Activated naive CD8-positive, alpha-beta T cell treated with anti-CD3 and anti-CD28 coated beads, Interleukin-2, amount 50 U/mL, for 24 hours (primary cell): ENCODE measurements at places on chromosomes 16 and 17.

DNA sequence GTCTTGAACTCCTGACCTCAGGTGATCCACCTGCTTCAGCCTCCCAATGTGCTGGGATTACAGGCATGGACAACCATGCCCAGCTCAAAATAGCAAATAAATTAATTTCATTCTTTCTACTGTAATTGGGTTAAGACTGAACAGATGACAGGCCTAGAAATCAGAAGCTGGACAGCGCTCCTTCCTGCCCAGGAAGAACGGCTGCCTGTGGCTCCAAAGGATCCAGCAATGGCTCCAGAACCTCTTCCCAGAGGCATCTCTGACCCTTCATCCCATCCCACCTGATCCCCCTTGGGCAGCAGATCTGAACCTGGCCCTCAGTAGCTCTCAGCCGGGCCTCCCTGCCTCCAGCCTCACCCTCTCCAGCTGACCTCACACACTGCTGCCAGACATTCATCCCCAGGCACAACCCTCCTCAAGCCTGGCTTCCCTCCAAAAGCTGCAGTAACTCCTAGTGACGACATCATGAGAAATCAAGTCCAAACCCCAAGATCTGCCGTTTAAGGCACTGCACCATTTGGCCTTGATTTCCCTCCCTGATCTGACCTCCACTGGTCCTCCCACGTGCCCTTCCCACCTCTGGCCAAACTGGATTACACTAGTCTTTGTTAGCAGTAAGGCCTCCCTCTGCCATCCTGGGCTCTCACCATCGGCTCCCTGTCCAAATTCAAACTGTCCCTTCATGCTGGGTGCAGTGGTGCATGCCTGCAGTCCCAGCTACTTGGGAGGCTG, 3.1 kb upstream of the MIF4GD start:
- peaks cover 23% of the 10 kb centered on the region for H3K36me3 ChIP-seq
- H3K27me3 ChIP-seq = no peaks in the 10 kb centered on the region
- no peak overlapping the region for H3K4me3 ChIP-seq
- no peak for DNase-seq

DNA sequence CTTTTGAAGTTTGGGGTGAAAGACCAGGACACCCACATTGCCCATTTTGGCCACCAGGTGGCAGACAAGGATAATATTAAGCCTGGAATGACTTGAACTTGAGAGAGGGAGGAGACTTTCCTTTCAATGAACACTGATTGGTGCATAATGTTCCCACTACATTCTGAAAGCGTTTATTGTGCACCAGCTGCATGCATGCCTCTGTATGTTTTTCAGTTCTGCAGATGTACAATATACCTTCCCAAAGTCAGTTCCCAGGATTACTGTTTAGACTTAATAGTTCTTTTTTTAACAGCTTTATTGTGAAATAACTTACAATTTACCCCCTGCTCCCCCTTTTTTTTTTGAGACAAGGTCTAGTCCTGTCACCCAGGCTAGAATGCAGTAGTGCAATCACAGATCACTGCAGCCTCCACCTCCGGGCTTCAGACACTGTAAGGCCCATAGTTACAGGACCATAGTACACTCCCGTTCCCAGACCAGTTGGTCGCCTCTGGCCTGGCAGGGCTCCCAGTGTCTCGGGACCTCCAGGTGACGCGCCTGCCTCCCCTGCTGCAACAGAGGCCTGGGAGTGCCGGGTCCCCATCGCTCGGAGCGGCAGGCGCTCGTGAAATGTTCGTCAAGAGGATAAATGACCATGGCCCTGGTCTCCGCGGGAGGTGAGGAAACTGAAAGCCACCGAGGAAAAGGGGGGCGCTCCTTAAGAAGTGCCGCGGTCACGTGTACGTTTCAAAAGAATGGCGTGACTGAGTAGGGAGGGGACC, 12.2 kb downstream of the CES2 start:
- H3K36me3 ChIP-seq = no peaks in the 10 kb centered on the region
- no peak overlapping the region for H3K27ac ChIP-seq
- peak; percentile 87 for DNase-seq
- H3K27me3 ChIP-seq = peaks cover 38% of the 10 kb centered on the region
- H3K4me3 ChIP-seq = peak overlapping the region; percentile 78

DNA sequence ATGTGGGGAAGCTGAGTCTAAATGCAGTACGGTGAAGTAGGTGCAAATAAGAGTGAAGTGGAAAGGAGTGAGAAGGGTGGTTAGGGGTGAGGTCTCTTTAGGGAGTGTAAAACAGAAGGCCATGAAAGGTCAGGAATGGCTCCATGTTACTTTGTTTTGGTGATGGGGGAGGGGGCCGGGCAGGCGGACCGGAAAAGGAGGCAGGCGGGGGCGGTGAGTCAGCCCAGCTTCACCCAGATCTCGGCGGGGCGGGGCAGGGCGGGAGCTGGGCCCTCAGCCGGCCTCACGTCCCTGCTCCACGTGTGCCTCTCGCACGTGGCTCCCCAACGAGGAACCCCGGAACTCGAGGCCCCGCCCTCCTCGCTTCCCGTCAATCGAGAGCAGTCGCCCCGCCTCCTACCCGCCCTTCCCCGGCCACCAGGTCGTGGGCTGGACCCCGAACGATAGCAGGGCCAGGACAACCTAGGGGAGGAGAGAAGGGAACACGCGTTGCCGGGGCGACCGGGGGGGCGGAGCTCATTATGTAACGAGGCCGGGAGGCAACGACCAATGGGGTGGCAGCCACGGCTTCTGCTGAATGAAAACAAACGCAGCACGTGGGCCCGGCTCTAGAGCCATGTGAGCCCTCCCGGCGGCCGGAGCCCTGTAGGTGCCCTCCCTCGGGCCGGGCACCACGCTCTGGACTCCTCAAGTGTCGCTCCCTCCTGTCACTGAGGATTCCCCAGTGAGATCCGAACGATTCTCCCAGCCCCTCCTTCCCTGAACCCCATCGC, 1.4 kb downstream of the NR1D1 start:
- peak overlapping the region; percentile 98 for H3K27ac ChIP-seq
- DNase-seq = peak; percentile 99
- H3K4me1 ChIP-seq = peaks cover 90% of the 10 kb centered on the region
- H3K36me3 ChIP-seq = peaks cover 20% of the 10 kb centered on the region

- DNase-seq = no peak
- no peaks in the 10 kb centered on the region for H3K36me3 ChIP-seq
- H3K27me3 ChIP-seq = no peaks in the 10 kb centered on the region
- no peak overlapping the region for H3K27ac ChIP-seq
Measured at GRCh38 chr16:16925432-16925831, 545.3 kb downstream of the XYLT1 start.

GRCh38 chr17:81821603-81822311, 11.3 kb downstream of the MCRIP1 start:
- no peaks in the 10 kb centered on the region for H3K36me3 ChIP-seq
- H3K4me1 ChIP-seq = peaks cover 4% of the 10 kb centered on the region
- H3K27me3 ChIP-seq = peaks cover 5% of the 10 kb centered on the region
- no peak overlapping the region for H3K27ac ChIP-seq
- H3K4me3 ChIP-seq = no peak overlapping the region

DNA sequence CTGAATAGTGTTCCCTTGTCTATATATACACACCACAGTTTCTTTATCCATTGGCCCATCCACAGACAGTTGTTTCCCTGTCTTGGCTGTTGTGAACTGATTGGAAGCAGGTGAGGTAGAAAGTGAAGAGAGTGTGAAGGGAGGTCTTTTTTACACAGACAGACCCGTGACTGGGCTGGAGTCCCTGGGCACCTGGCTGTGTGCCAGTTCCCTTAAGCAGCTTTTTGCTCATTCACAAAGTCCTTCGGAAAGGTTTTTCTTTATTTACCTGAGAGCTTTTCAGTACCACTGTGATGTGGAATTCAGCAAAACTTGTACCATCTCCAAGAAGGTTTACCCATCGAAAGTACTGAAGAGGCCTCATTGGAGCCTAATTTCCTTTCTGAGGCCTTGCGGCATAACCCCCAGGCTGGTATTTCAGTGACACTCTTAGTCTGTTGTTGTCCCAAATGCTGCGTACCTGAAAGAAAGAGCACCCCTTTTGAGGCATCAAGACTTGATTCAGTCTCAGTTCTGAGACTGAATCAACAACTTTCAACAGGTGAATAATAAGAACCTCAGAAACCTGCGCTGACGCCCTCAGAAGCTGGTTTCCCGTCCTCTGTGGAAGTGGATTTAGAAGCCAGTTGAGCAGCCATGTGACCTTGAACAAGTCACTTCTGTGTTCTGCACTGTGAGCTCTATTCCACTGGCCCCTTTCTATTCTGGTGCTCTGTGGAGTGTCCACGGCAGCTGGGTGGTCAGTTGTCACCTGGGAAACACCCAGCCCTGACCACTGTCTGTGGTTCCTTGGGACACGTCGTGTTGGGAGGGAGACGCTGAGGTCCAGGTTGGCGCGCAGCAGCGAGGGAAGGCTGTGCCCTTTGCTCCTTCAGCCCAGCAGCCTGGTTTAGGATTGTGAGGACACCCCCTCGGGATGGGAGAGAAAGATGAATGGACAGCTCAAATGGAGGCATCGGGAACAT, 53.9 kb upstream of the CRISPLD2 start:
- peaks cover 28% of the 10 kb centered on the region for H3K4me1 ChIP-seq
- H3K27ac ChIP-seq = peak overlapping the region; percentile 9
- H3K36me3 ChIP-seq = peaks cover 73% of the 10 kb centered on the region

GRCh38 chr17:80783486-80783885, 208.2 kb upstream of the CHMP6 start:
- peak overlapping the region; percentile 81 for H3K27ac ChIP-seq
- no peak for DNase-seq
- peaks cover 93% of the 10 kb centered on the region for H3K4me1 ChIP-seq
- H3K27me3 ChIP-seq = no peaks in the 10 kb centered on the region
- H3K4me3 ChIP-seq = no peak overlapping the region
- H3K36me3 ChIP-seq = peaks cover 37% of the 10 kb centered on the region
